Lower lobe of right lung (tissue), 2 donors: ENCODE measurements at places on chromosomes 12 and 14. TPM values are rescaled to one million over a fixed set of nuclear protein-coding genes. Genes with fewer than 3 reads are reported as not detected.

The RAD9B gene
- total RNA-seq: 1.1 TPM

The BMP4 gene
- total RNA-seq: 11.5 TPM

The MGAT4C gene
- total RNA-seq: 0.21 TPM

The CMA1 gene
- total RNA-seq: 2.4 TPM

The B4GALNT3 gene
- 20.6 TPM for total RNA-seq
